ENCODE measurements at places on chromosomes 4 and X.

- peak; percentile 75 for ATAC-seq
Observed at GRCh38 chrX:154409222-154409871, at the start of gene DNASE1L1. TSS of gene DNASE1L1 (minus strand) at chrX:154409254. CDS start at chrX:154405568, 3,686 bp downstream.

DNA sequence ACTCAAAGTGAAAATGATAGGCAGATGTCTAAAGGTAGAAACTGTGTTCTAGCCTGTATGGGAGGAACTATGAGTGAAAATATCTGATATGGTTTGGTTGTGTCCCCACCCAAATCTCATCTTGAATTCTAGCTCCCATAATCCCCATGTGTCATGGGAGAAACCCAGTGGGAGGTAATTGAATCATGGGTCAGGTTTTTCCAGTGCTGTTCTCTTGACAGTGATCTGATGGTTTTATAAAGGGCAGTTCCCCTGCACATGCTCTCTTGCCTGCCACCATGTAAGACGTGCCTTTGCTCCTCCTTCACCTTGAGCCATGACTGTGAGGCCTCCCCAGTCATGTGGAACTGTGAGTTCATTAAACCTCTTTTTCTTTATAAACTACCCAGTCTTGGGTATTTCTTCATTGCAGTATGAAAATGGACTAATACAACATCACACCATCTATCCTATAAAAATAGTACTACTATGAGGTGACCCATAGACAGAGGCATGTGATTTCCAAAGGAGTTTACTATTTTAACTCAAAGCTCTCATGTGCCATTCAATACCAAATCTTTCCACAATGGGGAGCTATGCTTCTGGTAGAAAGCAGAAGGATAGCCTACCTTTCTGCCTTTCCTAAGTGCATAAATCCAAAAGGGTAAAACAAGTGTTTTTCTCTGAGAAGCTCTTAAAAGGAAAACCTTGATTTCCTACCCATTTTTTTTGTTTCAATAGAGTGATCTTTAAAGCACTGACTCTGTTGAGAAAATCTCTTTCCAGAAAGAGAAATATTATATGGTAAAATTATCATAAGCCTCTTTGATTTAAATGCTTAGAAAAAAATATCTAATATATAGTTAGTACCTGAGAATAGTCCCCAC, 38.8 kb downstream of the SEC31A start:
- peak; percentile 69 for ATAC-seq

DNA sequence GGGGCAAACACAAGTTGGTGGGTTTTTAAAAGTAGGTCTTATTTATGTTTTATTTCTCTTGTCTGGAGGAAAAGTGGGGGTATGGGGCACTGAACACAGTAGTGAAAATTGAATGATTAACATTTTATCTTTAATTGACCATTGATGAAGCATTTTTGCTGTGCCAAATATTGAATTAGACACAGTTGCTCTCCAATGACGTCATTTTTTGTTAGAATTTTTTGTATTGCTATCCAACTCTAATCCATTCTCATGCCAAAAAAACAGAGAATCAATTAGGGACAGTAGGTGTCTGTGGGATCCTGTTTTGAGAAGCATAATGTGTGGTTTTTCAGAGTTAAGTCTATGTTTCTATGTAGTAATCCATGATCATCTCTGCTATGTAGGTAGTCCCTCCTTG, 1032.8 kb downstream of the STPG2 start:
- no peak for ATAC-seq

- no peak for ATAC-seq
Observed at GRCh38 chrX:146278381-146278780, 460.8 kb downstream of the SLITRK2 start.

GRCh38 chr4:148445071-148445859, 3.1 kb upstream of the NR3C2 start:
- peak; percentile 30 for ATAC-seq

- no peak for ATAC-seq
Observed at GRCh38 chr4:175784986-175785525, 27.0 kb downstream of the GPM6A start.

GRCh38 chr4:176885224-176885623, 92.5 kb upstream of the VEGFC start:
- ATAC-seq: no peak

GRCh38 chr4:135065366-135065765, 863.8 kb upstream of the PABPC4L start:
- no peak for ATAC-seq

GRCh38 chr4:6674500-6675149, 19.1 kb upstream of the S100P start:
- ATAC-seq: peak; percentile 44

GRCh38 chr4:26484516-26484915, 5.8 kb downstream of the CCKAR start:
- ATAC-seq: no peak

DNA sequence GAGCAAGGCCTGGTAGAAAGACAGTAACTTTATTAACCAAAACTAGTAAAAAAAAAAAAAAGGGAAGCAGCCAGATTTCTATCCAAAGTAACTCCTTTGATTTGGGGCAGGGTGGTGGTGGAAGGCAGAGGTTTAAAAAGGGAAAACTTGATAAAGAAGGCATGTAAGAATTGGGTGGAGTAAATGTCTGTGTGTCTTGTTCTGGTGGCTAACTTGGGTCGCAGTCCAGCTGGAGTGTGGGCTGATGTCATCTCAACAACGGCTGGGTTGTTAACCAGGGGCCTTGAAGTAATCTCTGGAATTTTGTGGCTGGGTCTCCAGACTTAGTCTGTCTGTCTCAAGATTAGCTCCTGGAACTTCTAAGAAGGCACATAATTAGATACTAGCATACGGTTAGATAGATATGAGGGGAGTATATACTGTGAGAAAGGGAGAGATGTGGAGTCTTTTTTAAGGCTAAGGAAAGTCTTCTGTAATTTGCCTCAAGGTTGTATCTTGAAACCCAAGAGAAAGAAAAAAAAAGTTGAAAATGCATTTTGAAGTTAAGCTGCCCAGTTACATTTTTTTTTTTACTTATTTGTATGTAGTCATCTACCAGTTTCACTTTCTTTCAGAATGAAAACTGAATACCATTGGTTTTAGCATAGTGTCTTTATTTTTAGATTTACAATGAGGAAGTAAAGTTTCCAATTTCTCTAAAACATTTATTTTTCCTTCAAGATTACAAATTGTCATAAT, 48.3 kb downstream of the MTHFD2L start:
- no peak for ATAC-seq

DNA sequence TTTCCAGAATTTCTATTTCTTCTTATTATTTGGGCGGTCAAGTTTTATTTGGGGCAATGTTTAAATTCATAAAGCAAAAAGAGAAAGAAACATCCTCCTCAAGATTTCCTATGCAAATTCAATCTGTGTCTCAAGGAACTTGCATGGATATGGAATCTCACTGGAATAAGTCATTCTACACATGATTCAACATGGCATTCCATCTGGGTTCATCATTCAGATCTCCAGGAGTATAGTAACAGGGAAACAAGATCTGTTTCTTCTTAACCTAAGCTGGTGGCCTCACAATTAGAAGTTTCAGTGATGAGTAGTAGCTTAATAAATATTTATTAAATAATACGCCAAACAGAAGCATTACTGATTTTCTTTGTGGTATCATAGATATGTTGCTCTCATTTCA, 19.8 kb downstream of the KLHL34 start:
- ATAC-seq: no peak

GRCh38 chr4:177607111-177607573, 164.9 kb upstream of the AGA start:
- ATAC-seq: no peak

GRCh38 chrX:106901781-106902219, 1.3 kb downstream of the RIPPLY1 start:
- no peak for ATAC-seq

DNA sequence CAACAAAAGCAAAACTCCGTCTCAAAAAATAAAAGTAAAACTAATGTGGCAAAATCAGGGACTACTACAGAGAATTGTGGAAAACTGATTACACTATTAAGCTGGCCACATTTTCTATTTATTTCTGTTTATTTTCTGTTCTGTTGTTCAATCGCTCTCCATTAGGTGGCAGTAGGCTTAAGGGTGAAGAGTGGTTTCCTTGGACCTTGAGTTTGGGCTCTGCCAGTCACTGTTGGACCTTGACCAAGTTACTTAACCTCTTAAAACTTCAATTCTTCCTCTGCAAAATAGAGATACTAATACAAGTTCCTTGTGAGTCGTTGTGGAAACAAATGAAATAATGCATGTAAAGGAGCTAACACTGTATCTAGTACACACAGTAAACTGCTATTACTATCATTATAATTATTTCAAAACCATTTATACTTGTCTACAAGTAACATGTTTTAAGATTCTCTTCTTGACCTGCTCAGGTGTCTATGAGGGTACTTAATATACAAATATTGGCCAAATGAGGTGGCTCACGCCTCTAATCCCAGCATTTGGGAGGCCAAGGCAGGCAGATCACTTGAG, 15.2 kb downstream of the HSD17B11 start:
- peak; percentile 69 for ATAC-seq

DNA sequence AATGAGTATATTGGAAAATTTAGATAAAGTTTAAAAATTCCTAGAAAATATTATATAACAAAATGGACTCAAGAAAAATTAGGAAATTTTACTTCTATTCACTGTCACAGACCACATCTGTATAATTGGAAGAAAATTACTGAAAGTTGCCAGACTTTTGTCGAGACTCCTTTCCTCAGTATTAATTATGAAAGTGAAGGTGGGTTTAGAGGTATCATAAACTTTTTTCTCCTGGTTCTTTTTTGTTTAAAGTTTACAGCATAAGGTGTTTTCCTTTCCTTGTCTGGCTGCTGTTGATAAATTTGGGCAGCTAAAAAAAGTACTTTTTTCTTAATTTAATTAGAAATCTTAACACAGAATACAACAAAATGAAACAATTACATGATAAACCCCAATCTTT, 6.7 kb upstream of the TEX13D start:
- ATAC-seq: no peak

- ATAC-seq: peak; percentile 81
Observed at GRCh38 chr4:124334119-124334518, 378.4 kb downstream of the ANKRD50 start.

DNA sequence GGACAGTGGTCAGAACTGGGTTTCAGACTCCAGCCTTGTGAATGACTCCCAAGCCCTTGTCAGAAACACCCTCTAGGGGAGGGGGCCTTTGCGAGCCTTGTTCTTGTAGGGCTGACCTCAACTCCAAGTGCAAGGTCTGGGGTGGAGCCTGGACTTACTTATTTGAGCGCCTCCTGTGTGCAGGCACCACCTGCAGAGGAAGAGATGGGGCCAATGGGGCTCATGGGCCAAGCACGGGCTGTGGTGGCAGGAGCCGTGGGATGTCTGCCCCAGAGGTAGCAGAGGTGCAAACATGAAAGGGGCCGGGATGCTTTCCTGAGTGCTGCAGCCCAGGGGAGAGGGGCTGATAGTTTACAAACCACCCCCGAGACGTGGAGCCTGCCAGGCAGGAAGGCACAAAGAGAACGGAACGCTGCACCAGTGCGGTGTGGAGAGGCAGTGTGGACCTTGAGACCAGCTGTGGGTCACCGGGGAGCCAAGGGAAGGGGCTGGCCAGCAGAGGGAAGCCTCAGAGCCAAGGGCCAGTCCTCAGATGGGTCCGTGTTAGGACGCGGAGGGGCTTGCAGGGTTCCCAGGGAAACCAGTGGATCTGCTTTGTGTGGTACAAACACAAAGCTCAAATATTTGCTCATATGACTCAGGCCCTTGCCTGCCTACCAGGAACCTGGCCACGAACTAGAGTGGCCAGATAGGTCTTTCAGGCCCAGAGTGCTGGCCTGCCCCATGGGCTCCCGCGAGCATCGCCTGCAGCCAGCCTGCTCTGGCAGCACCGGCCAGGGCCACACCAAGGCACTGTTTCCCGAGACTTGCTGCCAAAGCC, 8.7 kb upstream of the TADA2B start:
- peak; percentile 62 for ATAC-seq

- ATAC-seq: no peak
Observed at GRCh38 chrX:51641421-51642021, 22.8 kb upstream of the CENPVL3 start.

GRCh38 chrX:50579955-50580354, 109.3 kb upstream of the DGKK start:
- ATAC-seq: peak; percentile 47

GRCh38 chr4:80484712-80485111, 149.2 kb downstream of the CFAP299 start:
- no peak for ATAC-seq

- ATAC-seq: no peak
Observed at GRCh38 chr4:68592673-68593072, 16.6 kb upstream of the UGT2B17 start.

DNA sequence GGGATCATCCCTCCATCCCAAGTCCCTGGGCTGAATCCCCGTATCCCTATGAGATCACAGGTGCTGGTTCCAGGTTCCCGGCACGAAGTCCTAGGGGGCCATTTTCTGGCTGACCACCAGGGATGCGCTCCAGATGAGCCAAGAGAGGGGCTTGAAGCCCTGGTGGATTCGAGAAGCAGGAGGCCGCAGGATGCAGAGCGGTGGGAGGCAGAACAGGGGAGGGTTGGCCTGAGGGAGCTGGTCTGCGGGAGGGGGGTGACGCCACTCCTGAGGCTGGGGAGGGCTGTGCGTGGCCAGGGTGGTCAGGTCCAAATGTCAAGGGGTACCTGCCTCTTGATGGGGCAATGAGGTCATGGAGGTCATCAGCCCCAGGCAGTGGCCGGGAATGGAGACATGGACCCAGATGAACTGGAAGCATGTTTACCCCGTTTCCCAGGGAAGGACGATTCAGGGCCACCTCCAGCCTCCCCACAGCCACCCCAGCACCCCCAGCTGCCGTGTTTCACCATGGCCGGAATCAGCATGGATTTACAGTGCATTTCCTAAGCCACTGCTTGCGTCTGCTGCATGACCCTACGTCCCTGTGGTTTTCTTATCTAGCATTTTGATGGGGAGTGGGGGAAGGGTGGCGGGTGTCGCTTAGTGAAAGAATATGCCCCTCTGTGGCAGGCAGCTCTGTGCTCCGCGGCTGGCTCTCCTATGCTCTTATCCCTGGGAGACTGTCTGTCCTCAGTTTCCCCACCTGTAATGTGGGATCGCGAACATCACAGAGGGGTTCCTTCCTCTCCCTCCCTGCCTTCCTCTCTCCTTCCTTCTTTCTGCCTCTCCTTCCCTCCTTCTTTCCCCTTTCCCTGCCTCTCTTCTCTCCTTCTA, 17.0 kb upstream of the HTRA3 start:
- no peak for ATAC-seq

DNA sequence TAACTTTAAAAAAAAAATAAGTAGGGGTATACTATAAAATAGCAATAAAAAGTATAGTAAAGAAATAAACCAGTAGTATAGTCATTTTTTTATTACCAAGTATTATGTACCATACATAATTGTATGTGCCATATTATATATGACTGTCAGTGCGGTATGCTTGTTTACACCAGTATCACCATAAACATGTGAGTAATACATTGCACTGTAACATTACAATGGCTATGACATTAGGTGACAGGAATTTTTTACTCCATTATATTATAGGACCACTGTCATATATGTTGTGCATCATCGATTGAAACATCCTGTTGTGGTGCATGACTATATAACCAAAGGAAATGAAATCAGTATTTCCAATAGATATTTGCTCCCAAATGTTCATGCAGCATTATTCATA, 176.9 kb upstream of the ARHGAP24 start:
- ATAC-seq: no peak

DNA sequence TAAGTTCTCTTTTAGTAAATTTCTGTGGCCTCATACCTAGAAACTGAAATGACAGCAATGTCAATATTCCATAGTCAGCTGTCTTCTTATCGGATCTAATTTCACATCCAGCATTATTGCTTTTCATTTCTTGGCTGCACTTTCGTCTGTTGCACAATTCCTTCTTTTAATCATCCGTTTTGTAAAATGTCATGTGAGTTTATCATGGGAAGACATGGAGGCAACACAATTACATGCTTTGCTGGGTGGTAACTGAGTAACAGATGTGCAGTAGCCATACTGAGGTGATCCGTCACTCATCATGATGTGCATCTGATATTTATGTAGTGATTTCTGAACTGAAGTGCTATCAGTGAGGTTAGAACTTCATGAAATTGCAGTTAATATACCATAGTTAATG, 68.3 kb upstream of the SLC7A11 start:
- no peak for ATAC-seq

Data from esophagus mucosa (tissue), 1 donor.